ENCODE measurements at places on chromosomes 16 and 17.

GRCh38 chr17:48499248-48499647, 31.6 kb downstream of the HOXB1 start:
- no peaks in the 10 kb centered on the region for H3K27me3 ChIP-seq
- H3K36me3 ChIP-seq = no peaks in the 10 kb centered on the region
- no peak overlapping the region for H3K4me3 ChIP-seq
- H3K4me1 ChIP-seq = no peaks in the 10 kb centered on the region
- DNase-seq = no peak

GRCh38 chr16:87501117-87501516, 8.3 kb upstream of the ZCCHC14 start:
- no peak overlapping the region for H3K27ac ChIP-seq
- no peaks in the 10 kb centered on the region for H3K4me1 ChIP-seq
- no peak for DNase-seq
- no peaks in the 10 kb centered on the region for H3K36me3 ChIP-seq
- H3K4me3 ChIP-seq = no peak overlapping the region

- H3K27me3 ChIP-seq = no peaks in the 10 kb centered on the region
- peaks cover 7% of the 10 kb centered on the region for H3K36me3 ChIP-seq
- DNase-seq = no peak
Measured at GRCh38 chr17:75288770-75289114, 491 bp downstream of the SLC25A19 start.

DNA sequence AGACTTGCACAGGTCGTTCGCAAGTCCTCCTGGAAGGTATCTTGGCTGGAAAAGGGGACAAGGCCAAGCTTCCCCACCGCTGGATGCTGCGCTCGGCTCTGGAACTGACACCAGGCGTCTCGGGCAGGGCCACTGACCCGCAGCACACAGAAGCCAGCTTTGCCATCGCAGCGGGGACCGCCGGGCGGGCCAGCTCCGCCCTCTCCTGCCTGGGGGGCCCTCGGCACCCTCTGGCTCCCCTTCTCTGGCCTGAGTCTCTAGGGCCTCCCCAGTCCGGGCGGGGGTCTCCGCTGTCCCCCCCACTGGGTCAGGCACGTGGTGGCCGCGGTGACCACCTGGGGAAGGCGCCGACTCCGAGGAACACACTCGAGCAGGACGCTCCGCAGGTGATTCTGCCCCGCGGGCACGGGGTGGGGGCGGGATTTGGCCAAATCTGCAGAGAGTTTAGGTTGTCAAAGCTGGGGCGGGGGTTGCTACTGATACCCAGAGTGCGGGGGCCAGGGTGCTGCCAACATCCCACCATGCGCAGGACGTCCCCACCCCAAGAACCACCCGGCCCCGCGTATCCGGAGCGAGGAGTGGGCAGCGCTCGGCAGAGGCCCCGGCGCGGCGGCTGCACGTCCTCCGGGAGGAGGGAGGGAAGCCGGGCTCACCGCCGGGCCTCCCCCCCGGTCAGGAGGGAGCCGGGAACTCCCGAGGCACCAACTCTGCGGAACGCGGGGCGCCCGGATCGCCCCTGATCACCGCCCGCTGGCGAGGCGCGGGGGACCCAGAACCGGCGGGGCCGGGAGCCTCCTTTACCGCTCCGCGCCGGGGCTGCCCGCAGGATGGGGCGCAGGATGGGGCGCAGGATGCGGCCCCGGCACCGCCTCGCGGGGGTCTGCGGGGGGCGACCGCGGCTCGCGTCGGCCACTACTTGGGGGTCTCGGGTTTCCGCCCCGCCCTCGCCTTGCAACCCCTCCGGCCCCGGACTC, 744 bp upstream of the METRNL start:
- H3K27ac ChIP-seq = peak overlapping the region; percentile 69
- DNase-seq = no peak
- peak overlapping the region; percentile 81 for H3K4me3 ChIP-seq
- H3K36me3 ChIP-seq = no peaks in the 10 kb centered on the region

GRCh38 chr17:53176629-53177028, 646.1 kb upstream of the KIF2B start:
- no peak overlapping the region for H3K4me3 ChIP-seq
- H3K27ac ChIP-seq = no peak overlapping the region
- no peak for DNase-seq
- H3K4me1 ChIP-seq = no peaks in the 10 kb centered on the region
- no peaks in the 10 kb centered on the region for H3K36me3 ChIP-seq
- no peaks in the 10 kb centered on the region for H3K27me3 ChIP-seq

DNA sequence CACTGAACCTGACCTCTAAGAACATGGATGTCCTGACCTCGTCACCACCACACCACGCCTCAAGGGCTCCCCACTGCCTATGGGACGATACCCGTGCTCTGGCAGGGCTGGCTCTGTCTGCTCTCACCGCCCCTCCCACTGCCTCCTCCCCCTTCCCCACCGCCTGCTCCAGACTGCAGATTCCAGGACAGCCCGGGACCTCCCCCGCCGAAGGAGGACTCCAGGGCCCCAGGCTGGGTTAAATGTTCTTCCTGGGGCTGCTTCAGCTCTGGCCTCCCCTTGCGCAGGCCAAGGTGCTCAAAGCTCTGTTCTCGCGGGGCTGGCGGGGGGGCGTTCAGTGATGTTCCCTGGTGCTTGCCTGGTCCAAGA, 3.1 kb downstream of the NPW start:
- no peak overlapping the region for H3K27ac ChIP-seq
- no peaks in the 10 kb centered on the region for H3K36me3 ChIP-seq
- H3K27me3 ChIP-seq = no peaks in the 10 kb centered on the region
- H3K4me1 ChIP-seq = peaks cover 26% of the 10 kb centered on the region

DNA sequence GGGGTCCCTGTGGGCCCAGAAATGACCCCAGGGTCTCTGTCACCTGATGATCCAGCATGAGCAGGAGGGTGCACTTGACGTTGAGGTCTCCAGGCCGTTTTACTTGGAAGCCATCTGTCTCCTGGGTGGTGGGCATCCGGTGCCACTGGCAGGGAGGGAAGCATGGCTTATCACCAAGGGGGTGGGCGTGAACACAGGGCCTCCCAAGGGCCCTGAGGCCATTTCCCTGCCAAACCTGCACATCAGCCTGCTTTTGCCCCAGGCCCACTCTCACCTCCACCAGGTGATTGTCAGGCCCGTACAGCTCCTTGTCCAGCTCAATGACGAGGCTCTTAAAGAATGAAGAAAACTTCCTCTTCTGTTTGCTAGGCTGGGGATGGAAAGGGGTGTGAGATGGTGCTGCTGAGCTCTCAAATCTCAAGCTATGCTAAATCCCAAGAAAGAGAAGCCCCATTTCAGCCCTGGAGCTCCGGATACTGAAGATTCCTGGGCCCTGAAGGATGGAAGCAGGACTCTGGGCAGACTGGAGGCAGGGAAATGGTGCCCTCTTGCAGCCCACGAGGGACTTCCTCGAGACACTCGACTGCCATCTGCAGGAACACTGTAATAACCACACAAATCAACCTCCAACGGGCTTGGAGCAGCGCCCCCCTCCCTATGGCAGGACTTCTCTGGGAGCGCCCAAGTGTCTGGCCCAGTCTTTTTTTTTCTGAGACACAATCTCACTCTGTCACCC, 7.1 kb upstream of the FTSJ3 start:
- no peaks in the 10 kb centered on the region for H3K27me3 ChIP-seq
- H3K27ac ChIP-seq = no peak overlapping the region
- H3K4me3 ChIP-seq = no peak overlapping the region
- H3K4me1 ChIP-seq = peaks cover 25% of the 10 kb centered on the region
- peaks cover 73% of the 10 kb centered on the region for H3K36me3 ChIP-seq
- no peak for DNase-seq

GRCh38 chr17:1460233-1460632, 4.2 kb upstream of the CRK start:
- no peaks in the 10 kb centered on the region for H3K27me3 ChIP-seq
- peak overlapping the region; percentile 68 for H3K27ac ChIP-seq
- DNase-seq = peak; percentile 96
- H3K36me3 ChIP-seq = peaks cover 6% of the 10 kb centered on the region
- H3K4me3 ChIP-seq = no peak overlapping the region
- peaks cover 13% of the 10 kb centered on the region for H3K4me1 ChIP-seq

GRCh38 chr17:64466019-64466735, 17.3 kb downstream of the MILR1 start:
- H3K4me3 ChIP-seq = no peak overlapping the region
- DNase-seq = no peak
- H3K27ac ChIP-seq = no peak overlapping the region
- H3K36me3 ChIP-seq = no peaks in the 10 kb centered on the region
- H3K4me1 ChIP-seq = no peaks in the 10 kb centered on the region
- H3K27me3 ChIP-seq = no peaks in the 10 kb centered on the region

Measured in ascending aorta (tissue), 2 donors.